Renal cortical epithelial cell (primary cell): ENCODE measurements at places on chromosomes 3 and 15.
A peak's percentile ranks its signal among the peaks of the same experiment; 100 is the strongest.

DNA sequence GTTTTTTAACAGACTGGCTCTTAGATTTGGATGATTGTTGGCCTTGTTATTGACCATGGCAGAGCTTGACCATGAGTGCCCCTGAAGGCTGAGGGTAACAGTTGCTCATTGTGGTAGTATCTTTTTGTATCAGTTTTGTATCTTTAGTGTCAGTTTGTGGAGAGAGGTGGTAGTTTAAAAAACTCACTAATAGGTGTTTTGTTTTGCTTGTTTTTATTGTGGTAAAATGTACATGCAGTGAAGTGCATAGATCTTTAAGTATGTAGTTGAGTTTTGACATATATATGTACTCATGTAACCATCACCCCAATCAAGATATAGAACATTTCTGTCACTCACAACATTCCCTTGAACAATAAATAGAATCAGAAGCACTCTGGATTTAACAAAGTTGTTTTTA, 9.8 kb downstream of the GMPS start:
- DNase-seq: no peak

- DNase-seq: peak; percentile 27
These were observed 20.6 kb downstream of the SMARCC1 start for GRCh38 chr3:47761046-47761445.

DNA sequence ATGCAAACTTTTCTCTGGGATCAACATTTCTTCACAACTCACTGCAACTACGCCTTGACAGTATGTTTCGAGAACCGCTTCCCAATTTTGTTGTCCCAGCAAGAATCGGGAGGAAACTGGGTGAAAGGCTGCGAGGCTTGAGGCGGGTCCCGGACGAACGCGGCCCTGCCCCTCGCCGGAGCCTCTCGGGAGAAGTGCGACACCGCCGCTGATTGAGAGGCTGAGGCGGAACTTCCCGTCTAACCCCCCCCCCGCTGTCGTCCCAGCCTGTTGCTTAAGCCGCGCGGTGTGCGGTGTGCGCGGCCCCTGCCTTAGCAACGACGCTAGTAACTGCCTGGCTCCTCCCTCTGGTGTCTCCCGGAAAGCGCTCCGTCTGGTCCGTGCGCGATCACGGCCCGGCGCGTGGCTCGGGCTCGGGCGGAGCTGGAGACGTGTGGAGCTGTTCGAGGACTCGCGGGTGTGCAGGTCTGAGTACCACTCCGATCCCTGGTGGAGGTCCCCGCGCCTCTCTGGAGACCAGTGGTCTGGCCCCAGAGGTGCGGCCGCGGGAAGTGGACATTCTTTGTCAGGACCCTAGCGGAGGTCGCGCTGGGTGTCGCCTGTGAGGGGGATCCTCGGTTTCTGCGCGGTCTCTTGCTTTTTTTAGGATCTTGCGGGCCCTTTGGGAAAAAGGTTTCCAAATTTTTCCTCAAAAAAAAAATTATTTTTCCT, at the start of the genes DTWD1 and FAM227B:
Gene DTWD1 (plus strand): TSS at position 391 of the 711 bp plus-strand sequence. CDS start 4,120 bp downstream, outside the sequence.
Gene FAM227B (minus strand): TSS at position 161 of the 711 bp plus-strand sequence. CDS start 5,647 bp downstream, outside the sequence.
- DNase-seq: peak; percentile 88

GRCh38 chr15:95559875-95560394, 770.6 kb upstream of the NR2F2 start:
- DNase-seq: peak; percentile 88

GRCh38 chr3:78974181-78974790, 793.5 kb downstream of the ROBO1 start:
- DNase-seq: peak; percentile 15
